Foreskin keratinocyte (primary cell): ENCODE measurements at places on chromosomes 11 and 22. TPM values are rescaled to one million over a fixed set of nuclear protein-coding genes. Genes with fewer than 3 reads are reported as not detected.

Gene OR51B4
- not detected in 2 replicates for polyA plus RNA-seq

Gene CASP1
- 29.8 and 38.0 TPM in 2 replicates for polyA plus RNA-seq

Gene FOSL1
- polyA plus RNA-seq: 199 and 204 TPM in 2 replicates

Gene FGF19
- polyA plus RNA-seq: 0.24 TPM in 1 of 2 replicates, not detected in the other

Gene INPP5J
- polyA plus RNA-seq: 1.1 and 1.3 TPM in 2 replicates

Gene ART5
- 0.07 and 0.15 TPM in 2 replicates for polyA plus RNA-seq

Gene CWC15
- polyA plus RNA-seq: 85.2 and 95.4 TPM in 2 replicates

Gene TMEM45B
- 0.46 and 0.59 TPM in 2 replicates for polyA plus RNA-seq

Gene LSP1
- polyA plus RNA-seq: 1.3 and 1.7 TPM in 2 replicates

Gene OR52N4
- not detected in 2 replicates for polyA plus RNA-seq

Gene SEC14L2
- 28.3 and 35.2 TPM in 2 replicates for polyA plus RNA-seq

Gene CD3D
- polyA plus RNA-seq: not detected in 2 replicates

Gene FZD4
- 0.13 and 0.17 TPM in 2 replicates for polyA plus RNA-seq

Gene UPB1
- polyA plus RNA-seq: not detected in 2 replicates

Gene HPX
- polyA plus RNA-seq: 0.10 and 0.38 TPM in 2 replicates

Gene WNT11
- polyA plus RNA-seq: 0.06 and 0.07 TPM in 2 replicates

Gene PLAAT5
- polyA plus RNA-seq: not detected in 2 replicates

Gene MLC1
- not detected in 2 replicates for polyA plus RNA-seq

Gene MRGPRX4
- polyA plus RNA-seq: not detected in 2 replicates

Gene RTN4RL2
- 0.34 and 0.42 TPM in 2 replicates for polyA plus RNA-seq

Gene FGF4
- polyA plus RNA-seq: not detected in 2 replicates

Gene VSIG10L2
- polyA plus RNA-seq: 0.09 and 0.13 TPM in 2 replicates

Gene RGL4
- polyA plus RNA-seq: not detected in 2 replicates

Gene TMEM191B
- 0.87 and 4.1 TPM in 2 replicates for polyA plus RNA-seq

Gene AMOTL1
- 25.6 and 26.8 TPM in 2 replicates for polyA plus RNA-seq

Gene GAL
- 3.1 and 3.2 TPM in 2 replicates for polyA plus RNA-seq

Gene BCO2
- polyA plus RNA-seq: 0.04 and 0.24 TPM in 2 replicates

Gene GAB4
- polyA plus RNA-seq: not detected in 2 replicates

Gene CHRM4
- not detected in 2 replicates for polyA plus RNA-seq

Gene TRIM29
- 211 and 233 TPM in 2 replicates for polyA plus RNA-seq

Gene NOX4
- polyA plus RNA-seq: 0.03 and 0.12 TPM in 2 replicates

Gene OMP
- not detected in 2 replicates for polyA plus RNA-seq

Gene FAM181B
- polyA plus RNA-seq: 0.08 and 0.18 TPM in 2 replicates

Gene TENM4
- polyA plus RNA-seq: 1.3 and 1.7 TPM in 2 replicates

Gene CDON
- polyA plus RNA-seq: 0.36 TPM in 2 replicates

Gene OR5A1
- not detected in 2 replicates for polyA plus RNA-seq

Gene CASP5
- not detected in 2 replicates for polyA plus RNA-seq

Gene GAS2
- 0.35 and 0.75 TPM in 2 replicates for polyA plus RNA-seq

Gene HBB
- not detected in 2 replicates for polyA plus RNA-seq

Gene DERL3
- polyA plus RNA-seq: 3.3 and 3.6 TPM in 2 replicates

Gene OR8H2
- polyA plus RNA-seq: not detected in 2 replicates

Gene RRAS2
- 80.7 and 89.3 TPM in 2 replicates for polyA plus RNA-seq

Gene ZFP91
- polyA plus RNA-seq: 14.5 and 18.1 TPM in 2 replicates

Gene E2F8
- 1.7 and 2.4 TPM in 2 replicates for polyA plus RNA-seq

Gene CAT
- 17.0 and 20.8 TPM in 2 replicates for polyA plus RNA-seq

Gene OR4D5
- polyA plus RNA-seq: not detected in 2 replicates

Gene GSTT2
- 0.52 and 0.84 TPM in 2 replicates for polyA plus RNA-seq

Gene IGLL5
- not detected in 2 replicates for polyA plus RNA-seq

Gene GNAZ
- 0.07 and 0.12 TPM in 2 replicates for polyA plus RNA-seq

Gene ADM2
- 1.4 and 3.0 TPM in 2 replicates for polyA plus RNA-seq

Gene ZBTB44
- polyA plus RNA-seq: 3.9 and 4.4 TPM in 2 replicates

Gene HEPHL1
- polyA plus RNA-seq: 16.6 and 28.2 TPM in 2 replicates

Gene SLC22A8
- polyA plus RNA-seq: not detected in 2 replicates

Gene KDM4E
- not detected in 2 replicates for polyA plus RNA-seq

Gene ZNF280B
- polyA plus RNA-seq: 0.25 and 0.37 TPM in 2 replicates

Gene SYCE3
- polyA plus RNA-seq: 0.34 and 0.46 TPM in 2 replicates

Gene OR52H1
- polyA plus RNA-seq: not detected in 2 replicates

Gene SERPING1
- 21.7 and 23.2 TPM in 2 replicates for polyA plus RNA-seq
